B cell (primary cell): ENCODE measurements at places on chromosomes 1 and 21. TPM values are rescaled to one million over a fixed set of nuclear protein-coding genes. Genes with fewer than 3 reads are reported as not detected.

DNA sequence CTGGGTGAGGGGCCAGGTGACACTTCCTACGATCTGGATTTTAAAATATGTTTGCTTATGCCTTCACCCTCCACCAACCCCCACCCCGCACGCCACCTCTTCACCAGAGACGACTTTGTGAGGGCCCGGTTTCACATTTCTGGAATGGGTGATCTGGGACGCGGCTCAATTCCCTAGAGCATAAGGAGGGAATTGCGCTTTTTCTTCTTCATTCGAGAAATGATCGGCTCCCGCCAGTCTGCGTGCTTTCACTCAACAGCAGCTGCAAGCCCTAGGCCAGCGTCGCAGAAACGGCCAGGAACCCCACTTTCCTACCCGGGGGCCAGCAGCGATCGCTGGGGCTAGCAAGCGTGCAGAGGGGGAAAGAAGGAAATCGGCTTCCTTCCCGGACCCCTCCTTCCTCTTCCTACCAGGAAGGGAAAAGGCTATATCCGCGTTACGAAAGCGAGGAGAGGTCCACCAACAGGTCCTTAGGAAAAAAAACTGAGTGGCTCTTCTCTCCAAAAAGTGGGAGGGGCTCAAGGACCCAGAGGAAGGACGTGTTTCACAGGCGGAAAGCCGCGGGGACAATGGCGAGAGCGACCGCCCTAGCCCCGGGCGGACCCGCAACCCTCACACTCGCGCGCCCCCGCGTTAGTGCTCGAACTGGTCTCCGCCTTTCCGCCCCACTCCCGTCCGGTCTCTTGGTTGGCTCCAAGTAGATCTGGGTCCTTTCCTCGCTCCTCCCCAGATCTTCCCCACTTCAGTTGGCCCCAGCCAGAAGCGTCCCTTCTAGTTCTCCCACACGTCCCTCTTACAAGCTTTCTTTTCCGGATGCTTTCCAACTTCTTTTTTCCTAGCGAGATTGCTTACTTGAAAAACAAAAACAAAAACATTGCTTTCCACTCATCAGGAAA, 1.1 kb upstream of the ADAMTS1 start:
- peak; percentile 3 for DNase-seq
- no peak overlapping the region for H3K4me3 ChIP-seq
- H3K36me3 ChIP-seq: no peaks in the 10 kb centered on the region
- H3K4me1 ChIP-seq: peaks cover 36% of the 10 kb centered on the region
- no peak overlapping the region for H3K27ac ChIP-seq

GRCh38 chr1:155648207-155649147, 38.5 kb downstream of the MSTO1 start:
- no peak for DNase-seq

DNA sequence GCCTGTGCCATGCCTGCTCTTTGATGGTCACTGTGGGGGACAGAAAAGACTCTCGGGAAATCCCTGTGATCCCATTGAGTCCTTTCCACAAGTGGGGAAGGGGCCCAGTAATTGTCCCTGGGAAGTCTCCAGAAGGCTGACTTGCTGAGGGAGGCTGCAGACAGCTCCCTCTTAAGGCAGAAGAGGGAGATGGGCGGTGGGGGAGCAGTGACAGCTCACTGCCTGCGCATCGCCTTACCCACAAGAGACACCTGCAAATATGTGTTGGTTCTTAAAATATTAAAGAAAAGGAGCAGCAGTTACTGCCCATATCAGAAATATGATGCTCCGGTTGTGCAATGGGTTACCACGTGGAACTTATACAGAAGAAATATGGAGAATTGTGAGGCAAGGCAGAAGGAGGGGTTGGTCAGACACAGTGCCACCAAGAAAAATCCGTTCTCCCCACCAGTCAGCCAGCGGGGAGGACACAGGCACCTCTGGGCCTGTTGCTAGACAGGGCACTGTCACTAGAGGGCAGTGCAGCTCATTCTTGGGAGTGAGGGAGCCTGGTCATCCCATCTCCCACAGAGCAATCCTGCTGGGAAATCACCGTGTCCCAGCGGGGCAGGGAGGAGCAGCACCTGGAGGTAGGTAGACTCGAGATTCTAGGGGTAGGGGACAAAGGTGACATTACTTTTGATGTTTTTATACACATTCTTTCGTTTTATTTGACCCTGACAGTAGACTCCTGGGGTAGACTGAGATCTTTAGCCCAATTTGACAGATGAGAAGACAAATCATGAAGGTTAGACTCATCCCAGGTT, 6.9 kb upstream of the CAMK1G start:
- H3K27me3 ChIP-seq: no peaks in the 10 kb centered on the region
- H3K27ac ChIP-seq: no peak overlapping the region
- no peak overlapping the region for H3K4me3 ChIP-seq
- peak; percentile 56 for DNase-seq

GRCh38 chr1:90174246-90174645, 179.3 kb downstream of the ZNF326 start:
- no peak overlapping the region for H3K4me3 ChIP-seq
- H3K27me3 ChIP-seq: no peaks in the 10 kb centered on the region

DNA sequence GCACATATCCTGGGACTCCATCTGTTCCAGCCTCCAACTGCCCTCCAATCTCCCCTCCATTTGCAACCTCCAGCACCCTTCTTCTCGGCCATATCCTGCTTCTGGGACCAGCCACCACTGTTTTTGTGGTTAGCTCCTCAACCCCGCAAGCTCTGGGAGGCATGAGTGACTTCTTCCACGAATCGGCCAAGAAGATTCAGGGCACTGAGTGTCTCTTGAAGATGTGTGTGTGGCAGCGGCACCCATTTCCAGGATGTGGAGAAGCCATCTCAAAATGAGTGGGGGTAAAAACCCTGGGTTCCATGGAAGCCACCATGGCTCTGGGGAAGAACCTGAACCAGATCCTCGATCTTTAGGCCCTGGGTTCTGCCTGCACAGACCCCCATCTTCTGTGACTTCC, 194.6 kb downstream of the SLC45A1 start:
- H3K27me3 ChIP-seq: no peaks in the 10 kb centered on the region
- DNase-seq: no peak
- H3K4me1 ChIP-seq: peaks cover 49% of the 10 kb centered on the region
- H3K4me3 ChIP-seq: no peak overlapping the region

DNA sequence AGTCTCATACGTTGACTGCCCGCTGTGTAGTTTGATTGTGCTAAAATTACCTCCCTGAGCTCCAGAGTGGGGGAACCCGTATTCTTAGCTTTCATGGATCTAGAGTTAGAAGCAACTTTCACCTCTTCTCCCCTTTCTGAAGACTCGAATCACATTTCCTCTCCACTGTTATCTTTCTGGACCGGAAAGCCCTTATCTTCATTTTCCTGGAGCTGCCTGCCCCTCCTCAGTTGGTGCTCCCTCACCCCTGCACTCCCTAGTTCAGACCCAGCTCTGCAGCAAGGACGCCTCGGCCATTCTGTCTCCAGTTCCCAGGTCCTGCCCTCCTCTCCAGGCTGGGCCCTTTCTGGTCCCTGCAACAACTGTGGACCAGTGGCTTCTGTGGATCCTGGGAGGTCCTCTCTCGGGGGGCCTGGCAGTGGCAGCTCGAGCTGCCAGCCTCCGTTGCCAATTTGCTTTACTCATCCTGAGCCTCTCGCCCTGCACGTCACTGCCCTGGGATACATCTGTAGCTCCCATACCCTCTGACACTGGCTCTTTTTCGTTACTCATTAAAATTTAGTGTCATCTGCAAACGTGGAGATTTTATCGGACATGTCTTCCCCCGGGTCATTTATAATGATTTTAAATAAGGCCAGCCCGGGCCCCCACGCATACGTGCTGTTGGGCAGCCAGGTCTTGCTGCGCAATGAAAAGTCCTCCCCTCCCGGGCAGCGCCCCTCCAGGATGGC, 141.5 kb upstream of the VAMP3 start:
- no peak overlapping the region for H3K27ac ChIP-seq
- no peaks in the 10 kb centered on the region for H3K36me3 ChIP-seq
- DNase-seq: no peak
- H3K27me3 ChIP-seq: no peaks in the 10 kb centered on the region
- H3K4me3 ChIP-seq: no peak overlapping the region

GRCh38 chr1:209356976-209357377, 226.5 kb upstream of the CAMK1G start:
- H3K36me3 ChIP-seq: no peaks in the 10 kb centered on the region
- H3K27me3 ChIP-seq: no peaks in the 10 kb centered on the region
- no peak for DNase-seq
- no peaks in the 10 kb centered on the region for H3K4me1 ChIP-seq
- H3K27ac ChIP-seq: no peak overlapping the region
- H3K4me3 ChIP-seq: no peak overlapping the region

LCE1D gene
- not detected in 2 replicates for polyA plus RNA-seq

OR6N1 gene
- polyA plus RNA-seq: not detected in 2 replicates

EXO1 gene
- polyA plus RNA-seq: 0.50 and 0.73 TPM in 2 replicates
